Left hindlimb (tissue), 1 donor: ENCODE measurements at places on chromosomes 13 and 19.

GRCh38 chr19:11482384-11483050, 1.7 kb upstream of the ELAVL3 start:
- DNase-seq = peak; percentile 77

GRCh38 chr13:26254583-26255111, 718 bp downstream of the CDK8 start:
- DNase-seq = peak; percentile 48

- no peak for DNase-seq
These were observed 10.6 kb downstream of the COQ8B start for GRCh38 chr19:40705950-40706619.

- no peak for DNase-seq
These were observed 369.9 kb upstream of the SLC10A2 start for GRCh38 chr13:103436057-103436654.

DNA sequence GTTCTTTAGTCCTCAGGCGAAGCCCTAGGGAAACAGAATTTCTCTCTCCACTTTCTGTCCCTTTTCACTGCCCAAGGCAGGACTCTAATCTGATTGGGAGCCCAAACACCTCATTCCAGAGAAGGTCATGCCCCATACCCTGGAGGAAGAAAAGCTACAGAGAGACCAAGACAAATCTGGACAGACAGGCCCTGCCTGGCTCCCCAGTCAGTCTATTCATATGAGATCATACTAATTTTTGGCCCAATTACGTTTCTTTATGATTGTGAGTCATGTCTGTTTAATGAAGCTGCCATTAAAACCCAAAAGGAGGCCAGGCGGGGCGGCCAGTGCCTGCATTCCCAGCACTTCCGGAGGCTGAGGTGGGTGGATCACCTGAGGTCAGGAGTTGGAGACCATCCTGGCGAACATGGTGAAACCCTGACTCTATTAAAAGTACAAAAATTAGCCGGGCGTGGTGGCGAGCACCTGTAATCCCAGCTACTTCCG, 3.3 kb upstream of the AP3D1 start:
- DNase-seq = no peak

DNA sequence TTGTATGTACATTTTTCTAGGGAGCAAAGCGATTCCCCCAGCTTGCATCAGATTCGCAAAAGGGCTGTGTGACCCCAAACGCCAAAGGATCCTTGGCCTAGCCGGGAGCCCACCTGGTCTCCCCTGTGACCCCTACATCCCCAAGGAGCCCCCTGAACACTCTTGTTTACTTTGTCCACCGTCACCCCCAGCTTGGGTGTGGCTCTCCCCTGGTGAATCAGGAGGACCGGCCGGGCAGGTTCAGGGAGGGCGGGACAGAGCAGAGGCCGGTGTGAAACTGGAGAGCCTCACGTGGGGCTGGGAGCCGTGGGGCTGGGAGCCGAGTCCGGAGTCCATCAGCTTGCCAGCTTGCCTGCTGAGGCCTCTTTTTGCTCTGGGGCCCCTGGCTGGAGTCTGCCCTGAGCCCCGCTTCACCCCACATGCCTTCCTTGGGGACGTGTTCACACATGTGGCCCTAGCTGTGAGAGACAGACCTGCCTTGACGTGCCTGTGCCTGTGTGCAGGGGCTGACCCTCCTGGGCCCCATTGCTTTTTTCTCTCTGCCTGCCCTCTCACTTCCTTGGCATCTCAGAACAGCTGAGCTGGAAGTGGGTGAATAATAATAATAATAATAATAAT, 2.0 kb downstream of the ITPKC start:
- DNase-seq = peak; percentile 55

DNA sequence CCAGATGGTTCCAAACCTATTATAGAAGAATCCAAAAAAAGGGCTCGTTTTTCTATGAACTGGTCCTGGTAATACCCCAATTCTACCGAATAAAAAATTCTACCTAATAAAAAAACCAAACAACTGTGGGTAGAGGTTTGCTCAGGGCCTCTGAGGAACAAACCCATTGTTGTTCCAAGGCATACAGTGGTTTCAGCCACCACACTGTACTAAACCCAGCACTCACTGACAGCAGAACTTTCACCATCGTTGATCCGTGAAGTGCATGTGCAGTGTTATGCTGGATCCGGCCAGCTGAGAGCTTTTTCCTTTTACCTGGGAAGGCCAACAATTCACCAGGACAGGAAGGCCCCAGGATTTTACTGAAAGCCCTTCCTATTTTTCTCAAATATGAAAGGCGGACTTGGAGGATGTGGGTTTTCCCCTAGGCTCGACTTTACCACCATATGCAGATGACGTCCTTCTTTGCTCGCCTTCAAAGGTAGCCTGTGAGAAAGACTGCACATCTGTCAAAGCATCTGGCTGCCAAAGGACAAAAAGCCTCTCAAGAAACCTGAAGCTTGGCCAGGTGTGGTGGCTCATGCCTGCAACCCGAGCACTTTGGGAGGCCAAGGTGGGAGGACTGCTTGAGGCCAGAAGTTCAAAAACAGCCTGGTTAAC, 7.2 kb upstream of the PABPC3 start:
- DNase-seq = no peak

GRCh38 chr13:42354241-42355091, 82.5 kb downstream of the AKAP11 start:
- no peak for DNase-seq

DNA sequence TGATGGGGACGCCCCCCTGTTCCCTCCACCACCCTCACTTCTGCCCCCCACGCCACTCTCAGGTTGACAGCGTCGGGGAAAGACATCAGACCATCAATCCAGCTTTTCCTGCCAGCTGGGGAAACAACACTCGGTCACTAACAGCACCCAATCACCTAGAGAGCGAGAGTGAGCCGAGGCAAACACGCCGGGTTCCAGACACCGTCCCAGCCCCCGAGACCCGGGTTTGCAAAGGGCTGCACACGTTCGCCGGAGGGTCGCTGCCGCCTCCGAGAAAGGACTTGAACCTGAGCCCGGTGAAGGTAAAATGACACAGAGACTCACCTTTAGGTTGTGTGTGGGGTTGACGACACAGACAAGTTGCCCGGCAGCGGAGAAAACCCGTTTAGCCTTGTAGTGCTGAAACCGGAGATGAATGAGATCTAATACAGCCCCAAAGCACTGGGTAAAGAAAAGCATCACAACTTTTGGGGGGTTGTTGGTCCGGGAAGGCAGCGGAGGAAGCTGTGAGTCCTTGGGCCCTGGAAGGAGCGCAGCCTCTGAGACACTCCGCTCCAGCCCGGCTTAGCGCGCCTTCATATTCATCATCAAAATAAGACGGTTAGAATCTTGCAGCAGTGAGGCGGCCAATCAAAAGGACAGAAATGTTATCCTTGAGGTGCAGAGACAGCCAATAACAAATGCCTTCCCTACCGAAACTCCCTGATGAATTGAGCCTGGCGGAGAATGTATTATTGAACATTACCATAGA, at the start of gene SIAH3:
SIAH3 (minus strand) TSS at position 583 of the 751 bp plus-strand sequence; CDS start at position 459, 124 bp downstream.
- peak; percentile 40 for DNase-seq

GRCh38 chr13:105202354-105202753, 1333.1 kb downstream of the EFNB2 start:
- no peak for DNase-seq

- DNase-seq = peak; percentile 34
These were observed 102.3 kb upstream of the ABCC4 start for GRCh38 chr13:95403349-95404140.

DNA sequence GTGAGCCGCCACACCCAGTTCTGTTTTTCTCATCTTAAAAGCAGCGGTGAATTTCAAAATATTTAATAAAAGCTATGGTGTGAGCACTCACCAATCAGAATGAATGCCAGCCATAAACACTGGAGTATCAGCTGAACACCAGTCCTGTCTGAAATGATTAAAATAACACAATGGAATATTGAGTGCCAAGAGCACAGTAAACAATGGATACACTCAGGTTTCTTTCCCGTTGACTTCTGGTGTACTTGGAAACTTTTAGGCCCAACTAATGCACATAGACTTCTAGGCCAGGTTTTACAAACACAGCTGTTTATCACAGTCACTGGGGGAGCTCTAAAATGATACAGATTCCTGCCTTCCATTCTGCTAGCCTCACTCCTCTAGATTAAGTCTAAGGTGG, 68.3 kb downstream of the SLC6A16 start:
- no peak for DNase-seq

DNA sequence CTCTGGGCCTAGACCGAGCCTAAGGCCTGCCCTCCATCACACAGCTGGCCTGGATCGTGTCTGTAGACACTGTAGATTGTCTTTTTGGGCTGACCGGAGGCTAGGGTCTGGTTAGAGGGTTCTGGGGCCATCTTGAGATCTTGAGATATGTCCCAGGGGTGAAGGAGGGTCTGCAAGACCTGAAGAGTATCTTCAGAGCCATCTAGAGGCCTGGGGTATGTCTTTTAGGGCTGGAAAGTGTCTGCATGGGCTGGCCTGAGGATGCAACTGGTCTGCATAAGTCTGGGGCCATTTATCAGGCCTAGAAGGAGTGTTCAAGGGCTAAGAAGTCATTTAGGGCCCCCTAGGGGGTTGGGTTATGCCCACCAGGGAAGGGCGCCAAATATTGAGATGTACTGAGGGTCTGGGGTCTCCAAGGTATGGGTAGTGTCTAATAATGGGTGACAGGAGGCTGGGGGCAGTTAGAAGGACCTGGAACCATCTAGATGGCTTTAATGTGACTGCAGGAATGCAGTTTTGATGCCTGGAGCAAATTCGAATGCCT, 555 bp downstream of the SCAF1 start:
- DNase-seq = no peak

DNA sequence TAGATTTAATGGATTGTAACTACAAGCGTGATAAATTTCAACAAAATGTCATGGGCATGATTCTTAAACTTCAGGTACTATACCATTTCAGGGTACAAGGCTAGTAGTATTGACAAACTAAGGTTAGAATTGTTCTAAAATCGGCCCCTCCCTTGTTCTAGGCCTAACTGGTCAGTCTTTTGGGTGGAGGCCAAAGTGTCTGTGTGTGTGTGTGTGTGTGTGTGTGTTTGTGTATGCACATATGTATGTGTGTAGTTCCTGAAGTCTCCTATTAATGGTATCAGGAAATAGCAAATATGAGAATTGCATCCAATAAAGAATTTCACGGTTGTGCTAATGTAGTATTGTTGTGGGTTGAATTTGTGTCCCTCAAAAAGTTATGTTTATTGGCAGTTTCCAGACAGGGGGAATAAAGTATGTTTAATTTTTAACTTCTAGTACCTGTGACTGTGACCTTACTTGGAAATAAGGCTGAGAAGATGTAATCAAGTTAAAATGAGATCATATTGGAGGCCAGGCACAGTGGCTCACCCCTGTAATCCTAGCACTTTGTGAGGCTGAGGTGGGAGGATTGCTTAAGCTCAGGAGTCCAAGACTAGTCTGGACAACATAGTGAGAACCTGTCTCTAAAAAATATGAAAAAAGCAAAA, 119.2 kb downstream of the KLF5 start:
- no peak for DNase-seq

GRCh38 chr19:52138278-52138982, 1.3 kb downstream of the ZNF616 start:
- peak; percentile 40 for DNase-seq

DNA sequence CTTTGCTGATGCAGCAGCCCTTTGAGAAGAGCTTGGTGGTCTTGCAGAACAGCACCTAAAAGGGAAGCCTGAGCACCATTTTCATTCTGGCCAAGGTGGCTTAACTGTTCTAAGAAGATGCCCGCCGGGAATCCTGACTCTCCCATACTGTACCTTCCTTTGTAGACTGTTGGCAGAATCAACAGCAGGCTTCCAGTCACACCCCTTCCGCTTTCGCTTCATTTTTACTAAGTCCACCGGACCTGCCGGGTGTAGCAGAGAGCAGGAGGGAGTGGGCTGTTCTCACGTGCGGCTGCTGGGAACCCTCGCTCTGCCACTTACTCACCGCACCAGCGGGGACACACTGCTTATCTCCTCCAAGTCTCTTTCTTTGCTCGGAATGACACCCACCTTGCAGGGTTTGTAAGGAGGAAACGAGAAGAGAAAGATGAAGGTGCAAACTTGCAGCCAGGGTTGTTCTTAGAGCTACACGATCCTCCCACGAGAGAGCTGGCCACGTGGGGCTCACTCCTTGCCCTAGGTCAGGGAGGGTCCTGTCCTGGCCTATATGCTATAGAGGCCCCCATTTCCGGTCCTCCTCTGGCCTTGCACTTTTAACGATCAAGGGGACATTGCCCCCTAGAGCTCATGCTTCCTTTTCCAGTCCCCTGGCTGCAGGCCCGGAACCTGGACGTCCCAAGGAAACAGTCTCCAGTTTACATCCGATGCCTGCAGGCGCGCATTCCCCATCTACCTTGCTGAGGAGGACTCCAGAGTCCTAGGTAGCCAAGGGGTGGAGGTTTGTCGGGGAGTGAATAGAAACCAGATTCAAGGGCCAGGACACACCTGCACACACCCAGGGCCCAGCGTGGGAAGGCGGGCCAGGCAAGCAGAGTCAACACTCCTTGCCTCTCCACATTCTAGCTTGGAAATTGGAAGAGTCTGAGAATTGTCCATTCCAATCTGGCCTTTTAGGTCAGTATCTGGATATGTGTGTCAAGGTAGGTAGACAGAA, 453.6 kb downstream of the IRS2 start:
- no peak for DNase-seq

DNA sequence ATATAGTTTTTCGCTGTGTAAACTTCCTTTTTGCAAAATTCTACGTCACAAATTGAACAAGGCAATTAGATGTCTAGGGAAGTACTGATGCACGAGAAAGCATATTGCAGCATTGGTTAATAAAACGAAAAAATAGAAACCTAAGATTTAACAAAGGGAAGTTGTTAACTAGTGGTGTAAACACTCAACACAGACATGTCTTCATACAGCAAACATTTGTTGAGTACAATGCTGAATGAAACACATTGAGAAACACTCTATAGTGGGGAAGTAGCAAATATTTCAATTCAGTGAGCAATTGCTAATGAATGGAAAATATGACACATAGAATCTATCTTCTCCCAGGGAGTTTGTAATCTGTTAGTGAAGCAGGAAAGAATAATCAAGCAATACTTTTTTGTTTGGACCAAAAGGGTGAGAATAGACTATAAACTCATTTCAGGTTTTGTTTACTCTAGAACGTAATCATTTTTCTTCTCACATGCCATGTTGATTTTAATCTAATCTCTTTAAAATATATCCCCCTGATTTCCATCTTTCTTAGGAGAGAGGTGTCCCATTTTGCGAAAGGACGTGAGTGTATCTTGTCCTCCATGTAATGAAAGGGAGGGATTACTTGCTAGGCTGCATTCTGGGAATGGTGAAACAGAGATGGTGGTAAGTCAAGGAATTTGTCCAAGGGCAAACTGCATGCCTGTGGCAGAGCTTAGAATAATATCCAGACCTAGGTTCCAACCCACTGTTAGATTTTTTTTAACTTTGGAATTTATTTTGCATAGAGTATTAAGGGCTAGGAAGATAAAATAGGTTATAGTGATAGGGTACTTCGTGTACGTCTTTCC, 1.7 kb upstream of the ANKRD10 start:
- DNase-seq = no peak

DNA sequence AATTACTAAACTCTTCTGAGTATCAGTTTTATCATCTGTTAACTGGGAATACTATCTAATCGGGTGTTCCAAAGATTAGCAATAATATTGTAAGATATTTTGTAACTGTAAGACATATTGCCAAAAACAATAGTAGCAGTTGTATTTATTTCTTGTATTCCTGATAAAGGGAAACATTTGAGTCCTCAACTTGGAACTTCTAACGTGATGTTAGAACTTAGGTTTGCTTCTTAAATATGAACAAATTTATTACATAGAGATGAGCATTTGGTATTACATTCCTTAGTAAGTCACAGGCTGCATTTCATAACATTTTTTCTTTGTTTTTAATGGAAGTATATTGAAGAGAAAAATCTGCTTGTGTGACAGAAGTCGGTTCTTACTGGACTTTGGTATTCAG, 225.3 kb downstream of the NALCN start:
- DNase-seq = no peak

GRCh38 chr13:40152145-40152544, 496.7 kb downstream of the COG6 start:
- no peak for DNase-seq

- no peak for DNase-seq
These were observed 6.5 kb upstream of the USF2 start for GRCh38 chr19:35262101-35262761.
